Stimulated activated CD8-positive, alpha-beta memory T cell treated with anti-CD3 and anti-CD28 coated beads, Interleukin-7, amount 100 ng/mL, for 24 hours (primary cell): ENCODE measurements at places on chromosomes 1 and 21.

- no peak for DNase-seq
Measured at GRCh38 chr1:226664413-226665101, 74.5 kb downstream of the ITPKB start.

- no peak for DNase-seq
Measured at GRCh38 chr1:40232444-40232843, 15.3 kb upstream of the TMCO2 start.

DNA sequence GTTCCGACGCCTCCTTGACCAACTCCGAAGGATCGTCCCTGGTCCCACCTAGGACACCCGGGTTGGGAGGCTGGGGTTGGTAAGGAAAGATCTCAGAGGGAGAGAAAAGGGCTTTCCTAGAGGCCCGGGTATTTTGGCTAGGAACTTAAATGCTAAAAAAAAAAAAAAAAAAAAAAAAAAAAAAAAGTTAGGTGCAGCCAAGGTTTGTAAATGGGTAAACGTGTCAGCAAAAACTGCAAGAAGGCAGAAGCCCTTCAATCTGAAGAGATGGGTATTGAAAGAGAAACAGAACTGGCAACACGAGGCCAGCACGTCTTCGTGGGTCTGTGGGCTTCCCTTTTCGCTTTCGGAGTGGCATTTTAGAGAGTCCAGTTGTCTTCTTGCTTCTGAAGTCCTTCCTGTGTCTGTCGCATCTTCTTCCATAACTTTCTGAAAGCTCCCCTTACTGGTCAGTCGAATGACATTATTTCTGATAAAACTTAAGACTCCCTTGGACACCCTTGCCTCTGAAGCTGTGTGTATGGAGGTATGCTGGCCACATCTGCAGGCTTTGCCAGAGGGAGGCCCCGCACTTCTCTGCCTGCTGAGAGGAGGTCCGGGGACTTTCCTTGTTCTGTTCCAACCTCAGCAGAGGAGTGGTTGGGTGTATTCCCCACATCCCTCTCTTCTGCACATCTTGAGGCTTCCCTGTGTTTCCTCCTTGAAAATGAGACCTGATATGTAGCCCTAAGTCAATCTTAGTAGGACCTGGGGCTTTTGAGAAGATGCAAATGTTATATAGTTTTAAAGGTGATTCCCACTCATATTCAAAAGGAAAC, 745 bp downstream of the RCSD1 start:
- DNase-seq = no peak

DNA sequence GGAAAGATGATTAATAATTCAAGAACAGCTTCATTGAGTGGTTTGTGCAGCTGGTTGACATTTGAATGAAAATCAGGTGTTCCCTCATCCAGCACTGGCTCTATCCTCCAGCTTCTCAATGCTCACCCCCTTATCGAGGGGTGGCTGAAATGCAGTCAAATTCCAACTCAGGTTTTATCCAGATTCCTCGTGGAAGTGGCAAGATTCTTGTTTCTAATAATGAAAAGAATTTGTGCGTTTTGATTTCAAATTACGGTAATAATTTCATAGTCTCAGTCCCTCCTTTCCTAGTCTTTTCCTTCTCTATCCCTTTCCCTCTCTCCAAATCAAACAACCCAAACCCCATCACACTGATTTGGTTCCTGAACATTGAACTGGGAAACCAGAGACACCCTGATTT, 3.1 kb downstream of the CNIH3 start:
- DNase-seq = no peak

DNA sequence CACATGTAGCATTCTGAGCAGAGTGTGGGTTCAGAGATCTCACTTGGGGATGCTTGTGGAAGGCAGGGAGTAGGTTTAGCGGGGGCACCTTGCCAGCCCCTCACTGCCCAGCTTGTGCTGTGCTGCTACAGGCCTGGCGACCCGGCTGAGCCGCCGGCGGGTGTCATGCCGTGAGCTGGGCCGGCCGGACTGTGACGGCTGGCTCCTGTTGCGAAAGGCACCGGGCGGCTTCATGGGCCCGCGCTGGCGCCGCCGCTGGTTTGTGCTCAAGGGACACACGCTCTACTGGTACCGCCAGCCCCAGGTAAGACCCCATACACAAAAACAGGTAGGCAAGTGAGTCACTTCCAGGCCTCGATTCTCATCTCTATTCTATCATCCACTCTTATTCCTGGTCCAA, 5.5 kb upstream of the CATSPER4 start:
- no peak for DNase-seq

GRCh38 chr1:235742914-235743599, 93.5 kb upstream of the GNG4 start:
- DNase-seq = no peak

- no peak for DNase-seq
Measured at GRCh38 chr1:167957710-167958109, 20.8 kb upstream of the MPC2 start.

DNA sequence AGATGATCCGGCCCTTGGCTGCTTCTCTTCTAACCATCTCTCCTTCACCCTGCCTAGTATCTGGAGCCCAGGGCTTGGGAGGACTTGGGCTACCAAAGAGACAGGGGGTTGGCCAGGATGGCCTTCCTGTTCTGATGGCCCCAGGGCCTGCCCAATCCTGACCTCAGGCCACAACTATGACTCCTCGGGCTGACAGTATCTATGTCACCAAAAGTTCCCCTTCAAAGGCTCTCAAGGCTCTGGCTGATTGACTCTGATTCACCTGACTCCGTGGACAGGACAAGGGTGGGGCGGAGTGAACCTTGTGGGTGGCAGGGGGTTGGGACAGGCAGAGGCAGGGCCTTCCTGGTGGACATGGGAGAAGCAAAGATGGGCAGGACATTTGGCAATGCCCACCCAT, 12.7 kb downstream of the MEF2D start:
- no peak for DNase-seq

DNA sequence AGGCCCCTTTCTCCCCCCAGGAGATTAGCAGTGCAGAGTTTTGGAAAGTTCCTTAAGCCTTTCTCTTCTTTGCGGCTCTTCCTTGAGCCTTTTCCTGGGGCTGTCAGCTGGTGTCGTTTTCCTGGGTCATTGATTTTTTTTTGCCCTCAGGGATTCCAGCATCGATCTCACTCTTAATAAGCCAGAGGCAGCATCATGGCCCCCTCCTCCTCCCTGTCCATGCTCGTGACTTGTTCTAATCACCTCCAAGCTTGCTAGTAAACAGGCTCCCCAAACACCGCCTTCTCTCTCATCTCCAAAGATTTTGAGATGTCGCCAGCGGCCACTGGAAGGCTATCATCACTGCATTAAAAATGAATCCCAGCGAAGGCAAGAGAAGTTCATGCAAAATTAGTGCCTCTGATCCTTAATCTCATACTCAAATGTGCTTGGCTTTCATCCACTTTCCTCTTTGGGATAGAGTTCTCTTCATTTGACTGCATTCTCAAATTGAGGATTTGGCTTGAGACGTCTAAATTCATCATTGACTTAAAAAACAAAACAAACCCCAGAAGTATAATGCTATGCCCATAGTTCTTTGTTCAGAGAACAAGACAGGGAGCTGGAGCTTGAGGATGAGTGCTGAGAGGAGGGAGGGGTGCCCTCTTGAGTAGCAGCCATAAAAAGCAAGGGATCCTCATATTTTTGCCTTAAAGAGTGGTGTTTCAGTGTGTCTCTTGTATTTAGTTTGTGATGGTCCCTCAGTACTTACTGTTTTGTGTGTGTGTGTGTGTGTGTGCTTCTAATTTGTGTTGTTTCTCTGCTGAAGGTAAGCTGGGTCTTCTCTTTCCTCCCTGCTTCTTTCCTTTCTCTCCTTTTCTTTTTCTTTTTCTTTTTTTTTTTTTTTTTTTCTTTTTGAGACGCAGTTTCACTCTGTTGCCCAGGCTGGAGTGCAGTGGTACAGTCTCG, 3.2 kb downstream of the EVA1C start:
- DNase-seq = no peak

DNA sequence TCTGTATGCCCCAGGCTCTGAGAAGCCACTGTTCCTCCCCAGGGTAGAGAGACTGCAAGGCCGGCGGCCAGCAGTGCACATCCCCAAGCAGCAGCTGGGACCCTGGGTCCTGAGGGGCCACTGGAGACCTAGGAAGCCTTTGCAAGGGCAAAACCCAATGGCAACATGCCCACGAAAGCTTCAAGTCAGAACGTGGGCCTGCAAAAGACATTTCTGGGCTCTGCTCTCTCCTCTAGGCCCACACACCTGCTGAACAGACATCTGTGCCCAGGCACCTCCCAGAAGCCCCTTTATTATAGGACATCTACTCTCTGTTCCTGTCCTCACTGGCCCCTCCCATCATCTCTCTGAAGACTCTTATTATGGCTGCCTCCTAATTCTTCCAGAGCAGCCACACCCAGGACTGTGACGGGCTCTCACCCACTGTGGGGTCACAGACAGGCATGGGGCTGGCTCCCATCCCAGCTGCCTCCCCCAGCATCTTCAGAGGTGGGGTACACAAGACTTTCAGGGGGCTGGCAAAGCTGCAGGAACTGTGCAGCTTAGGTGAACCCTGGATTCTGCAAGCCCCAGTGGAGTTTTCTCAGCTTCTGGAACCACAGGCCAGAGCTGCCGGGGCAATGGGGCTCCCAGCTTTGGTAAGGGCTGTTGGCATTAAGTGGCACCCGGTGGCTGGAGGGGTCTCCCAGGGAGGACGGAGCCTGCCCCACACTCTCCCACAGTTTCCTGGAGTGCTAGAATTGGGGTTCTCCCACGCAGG, 12.6 kb downstream of the TRIM11 start:
- DNase-seq = no peak

GRCh38 chr1:183244466-183244865, 58.4 kb downstream of the LAMC2 start:
- DNase-seq = no peak

DNA sequence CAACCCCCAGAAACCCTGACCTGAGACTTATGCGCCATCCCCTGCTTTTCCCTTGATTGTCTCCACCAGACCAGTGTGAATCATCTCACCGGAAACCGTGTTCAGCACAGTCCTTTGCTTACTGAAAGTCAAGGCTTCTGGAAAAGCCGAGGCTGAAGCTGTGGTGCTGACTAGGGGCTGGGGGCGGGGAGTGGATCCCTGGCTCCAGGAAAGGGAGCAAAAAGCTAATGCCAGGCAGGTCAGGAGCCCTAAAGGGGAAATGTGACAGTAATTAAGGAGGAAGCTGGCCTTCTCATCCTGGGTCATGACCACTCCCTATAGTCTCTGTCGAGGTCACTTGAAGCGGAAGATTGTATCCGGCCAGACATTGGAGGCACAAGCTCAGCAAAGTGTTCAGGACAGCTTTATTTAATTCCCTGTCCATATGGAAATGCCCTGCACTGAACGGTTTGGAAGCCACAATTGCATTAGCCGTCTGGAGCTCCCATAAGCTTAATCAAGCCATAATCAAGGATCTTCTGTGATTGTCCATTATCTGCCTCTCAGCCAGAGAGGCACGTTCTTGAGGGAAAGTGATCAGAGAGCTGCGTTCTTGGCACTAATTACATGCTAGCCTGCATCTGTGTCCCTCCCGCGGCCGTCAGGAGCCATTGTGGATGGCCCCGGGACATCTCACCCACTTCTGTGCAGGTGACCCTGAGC, 403.6 kb downstream of the RRAGC start:
- DNase-seq = no peak

DNA sequence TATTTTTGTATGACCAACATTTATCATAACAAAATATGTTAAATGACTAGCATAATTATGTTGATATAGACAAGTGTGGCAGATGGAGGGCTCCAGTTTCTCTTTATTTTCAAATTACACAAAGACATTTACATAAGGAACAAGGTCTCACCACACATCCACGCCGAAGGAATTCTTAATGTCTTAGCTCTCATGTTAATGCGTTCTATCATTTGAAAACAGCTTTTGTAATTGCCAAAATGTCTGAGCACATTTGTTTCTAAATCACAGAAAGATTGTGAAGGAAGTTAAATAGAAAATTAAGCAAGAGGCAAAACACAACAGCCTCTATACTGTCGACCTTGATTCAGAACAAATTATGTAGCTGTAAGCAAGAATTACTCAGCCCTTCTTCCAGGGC, 223.0 kb upstream of the NR5A2 start:
- DNase-seq = no peak

DNA sequence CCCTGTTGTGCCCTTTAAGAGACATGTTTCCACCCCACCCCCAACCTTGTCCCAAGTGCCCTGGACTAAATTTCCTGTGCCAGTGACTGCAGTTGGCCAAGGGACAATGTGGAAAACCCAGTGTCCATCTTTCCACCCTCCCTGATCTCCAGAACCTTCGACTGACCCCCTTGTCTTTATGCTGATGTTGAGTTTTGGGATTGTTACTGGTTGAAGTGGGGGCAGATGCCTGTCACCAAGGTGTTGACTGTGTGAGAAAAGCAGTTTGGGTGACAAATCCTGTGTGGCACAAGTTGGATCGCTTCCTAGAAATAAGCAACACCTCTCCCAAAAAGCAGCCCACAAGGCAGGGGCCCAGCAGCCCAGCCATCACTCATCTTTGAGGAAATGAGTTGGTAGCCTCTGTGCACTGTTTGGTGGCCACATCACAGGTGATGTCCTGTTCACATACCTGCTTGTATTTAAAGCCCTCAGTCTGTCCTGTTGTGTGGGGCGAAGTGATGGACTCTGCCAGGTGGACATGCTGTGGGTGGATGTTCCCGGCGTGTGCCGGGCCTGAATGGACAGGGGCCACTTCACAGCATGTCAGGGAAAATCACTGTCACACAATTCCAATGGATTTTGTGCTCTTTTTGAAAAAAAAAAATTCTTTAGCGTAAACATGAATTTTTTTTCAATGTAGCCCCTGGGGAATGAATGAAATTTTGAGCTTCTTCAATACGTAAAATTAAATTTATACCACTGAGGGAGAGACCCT, 6.6 kb upstream of the MIIP start:
- DNase-seq = no peak

DNA sequence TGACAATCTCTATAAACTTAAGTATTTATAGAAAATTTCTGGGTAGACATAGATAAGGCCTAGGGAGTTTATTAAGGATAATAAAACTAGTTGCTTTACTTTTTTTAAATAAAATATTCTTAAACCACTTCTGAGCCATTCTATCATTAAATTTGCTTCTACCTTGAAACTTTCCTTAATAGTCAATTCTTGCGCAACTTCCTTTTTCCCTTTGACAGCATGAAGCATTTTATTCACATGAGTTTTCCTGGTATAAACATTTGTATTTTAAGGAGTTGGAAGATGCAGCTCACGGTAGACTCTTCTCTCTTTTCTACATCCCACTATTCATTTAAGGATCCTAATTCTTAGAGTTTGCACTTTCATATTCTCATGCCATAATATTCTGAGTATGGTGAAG, 75.8 kb upstream of the DPH5 start:
- no peak for DNase-seq

GRCh38 chr1:54987919-54988705, 7.7 kb downstream of the TMEM61 start:
- no peak for DNase-seq
